ENCODE measurements at places on chromosomes 2 and 18. TPM values are rescaled to one million over a fixed set of nuclear protein-coding genes. Genes with fewer than 3 reads are reported as not detected.

MGAT4A gene
- 37.5 TPM for polyA plus RNA-seq

RBM43 gene
- 5.0 TPM for polyA plus RNA-seq

FAHD2B gene
- 13.1 TPM for polyA plus RNA-seq

SNTG2 gene
- polyA plus RNA-seq, result 0.48 TPM

KIAA1328 gene
- 7.0 TPM for polyA plus RNA-seq

INPP5D gene
- 12.6 TPM for polyA plus RNA-seq

RGPD8 gene
- 3.9 TPM for polyA plus RNA-seq

BOLL gene
- polyA plus RNA-seq, result 0.09 TPM

NRP2 gene
- 37.2 TPM for polyA plus RNA-seq

METTL21A gene
- 19.3 TPM for polyA plus RNA-seq

GPR55 gene
- 0.63 TPM for polyA plus RNA-seq

UGT1A10 gene
- polyA plus RNA-seq, result 0.06 TPM

DNAH7 gene
- polyA plus RNA-seq, result 1.5 TPM

LONRF2 gene
- polyA plus RNA-seq, result 3.2 TPM

CNDP1 gene
- 0.27 TPM for polyA plus RNA-seq

PDE11A gene
- polyA plus RNA-seq, result 1.5 TPM

ATP6V1B1 gene
- 1.6 TPM for polyA plus RNA-seq

IL1F10 gene
- polyA plus RNA-seq, result not detected

MRO gene
- 14.6 TPM for polyA plus RNA-seq

SERPINB4 gene
- polyA plus RNA-seq, result not detected

ACP1 gene
- 163 TPM for polyA plus RNA-seq

SIX2 gene
- polyA plus RNA-seq, result 0.03 TPM

GAL3ST2 gene
- polyA plus RNA-seq, result 0.31 TPM

LIPG gene
- polyA plus RNA-seq, result 32.9 TPM

SEMA4F gene
- 2.9 TPM for polyA plus RNA-seq

STARD6 gene
- polyA plus RNA-seq, result 0.06 TPM

HOXD11 gene
- not detected for polyA plus RNA-seq

REG3G gene
- polyA plus RNA-seq, result 5.0 TPM

CRYGD gene
- 0.52 TPM for polyA plus RNA-seq

SPATA3 gene
- polyA plus RNA-seq, result not detected

TGFA gene
- polyA plus RNA-seq, result 8.4 TPM

HNMT gene
- 71.1 TPM for polyA plus RNA-seq

STEAP3 gene
- polyA plus RNA-seq, result 1.4 TPM

AQP12A gene
- 5.0 TPM for polyA plus RNA-seq

ATAD2B gene
- polyA plus RNA-seq, result 13.5 TPM

ANKRD53 gene
- 2.3 TPM for polyA plus RNA-seq

ANKAR gene
- polyA plus RNA-seq, result 7.7 TPM

DSG2 gene
- 96.9 TPM for polyA plus RNA-seq

CPO gene
- polyA plus RNA-seq, result 0.31 TPM

LOXHD1 gene
- 0.49 TPM for polyA plus RNA-seq

G6PC2 gene
- polyA plus RNA-seq, result 0.19 TPM

UGT1A9 gene
- not detected for polyA plus RNA-seq

NT5C1B gene
- polyA plus RNA-seq, result 0.75 TPM

CHRND gene
- 0.27 TPM for polyA plus RNA-seq

MALL gene
- polyA plus RNA-seq, result 147 TPM

DCDC2C gene
- polyA plus RNA-seq, result 0.33 TPM

GAREM2 gene
- polyA plus RNA-seq, result 2.4 TPM

SKA1 gene
- 4.3 TPM for polyA plus RNA-seq

METAP1D gene
- 11.4 TPM for polyA plus RNA-seq

CHMP1B gene
- 48.2 TPM for polyA plus RNA-seq

GALNT14 gene
- polyA plus RNA-seq, result 3.1 TPM

TRAPPC12 gene
- polyA plus RNA-seq, result 74.8 TPM

GLI2 gene
- 4.1 TPM for polyA plus RNA-seq

PLCL1 gene
- 3.3 TPM for polyA plus RNA-seq

HRH4 gene
- 0.19 TPM for polyA plus RNA-seq

GRHL1 gene
- 3.0 TPM for polyA plus RNA-seq

SPR gene
- polyA plus RNA-seq, result 23.8 TPM

TBR1 gene
- polyA plus RNA-seq, result 0.01 TPM

ASAP2 gene
- polyA plus RNA-seq, result 20.0 TPM

KCNS3 gene
- 7.8 TPM for polyA plus RNA-seq
